ENCODE measurements at places on chromosomes 7 and 10.

DNA sequence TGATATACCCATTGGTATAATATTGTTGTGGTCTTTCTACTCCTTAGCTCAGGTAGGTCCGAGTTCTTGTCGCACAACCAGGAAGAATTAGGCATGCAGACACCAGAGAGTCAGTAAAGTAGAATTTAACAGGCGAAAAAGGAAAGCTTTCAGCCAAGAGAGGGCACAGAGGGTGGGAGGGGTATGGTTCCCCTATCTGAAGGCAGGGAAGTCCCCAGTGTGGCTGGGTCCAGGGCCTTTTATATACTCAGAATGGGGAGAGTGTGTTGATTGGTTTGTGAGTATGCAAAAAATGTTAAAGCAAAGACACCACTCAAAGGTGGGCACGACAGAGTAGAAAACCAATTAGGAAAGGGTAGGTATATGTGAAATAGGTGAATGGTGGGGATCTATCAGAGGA is 53.9 kb downstream of the IMMP2L start:
- DNase-seq: no peak

DNA sequence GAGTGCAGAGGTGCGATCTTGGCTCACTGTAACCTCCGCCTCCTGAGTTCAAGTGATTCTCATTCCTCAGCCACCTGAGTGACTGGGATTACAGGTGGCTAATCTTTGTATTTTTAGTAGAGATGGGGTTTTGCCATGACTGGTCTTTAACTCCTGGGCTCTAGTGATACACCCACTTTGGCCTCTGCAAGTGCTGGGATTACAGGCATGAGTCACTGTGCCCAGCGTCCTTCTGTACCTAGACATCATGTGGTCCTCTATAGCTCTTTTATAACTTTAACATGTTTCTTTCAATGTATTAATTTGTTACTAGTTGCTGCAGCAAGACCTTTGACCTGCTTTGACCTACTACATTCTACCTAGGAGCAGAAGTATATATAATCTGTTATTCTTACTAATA is 38.7 kb upstream of the BICC1 start:
- no peak for DNase-seq

DNA sequence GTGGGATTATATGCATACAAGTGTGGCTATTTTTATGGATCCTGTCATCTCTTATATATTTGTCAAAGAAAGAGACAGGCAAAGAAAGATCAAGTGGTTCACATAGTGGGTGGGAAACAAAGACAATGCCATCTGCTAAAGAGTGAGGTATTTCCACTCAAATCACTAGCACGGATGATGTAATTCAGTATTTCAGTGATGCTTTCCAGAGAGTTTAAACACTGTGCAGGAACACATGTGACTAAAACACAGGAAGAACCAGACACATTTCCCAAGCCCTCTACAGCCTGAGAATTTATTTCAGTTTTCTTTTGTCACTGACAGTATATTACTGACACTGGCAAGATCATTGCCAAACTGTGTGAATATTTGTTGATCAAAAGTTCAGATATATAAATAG is 885.7 kb upstream of the CELF2 start:
- DNase-seq: no peak

DNA sequence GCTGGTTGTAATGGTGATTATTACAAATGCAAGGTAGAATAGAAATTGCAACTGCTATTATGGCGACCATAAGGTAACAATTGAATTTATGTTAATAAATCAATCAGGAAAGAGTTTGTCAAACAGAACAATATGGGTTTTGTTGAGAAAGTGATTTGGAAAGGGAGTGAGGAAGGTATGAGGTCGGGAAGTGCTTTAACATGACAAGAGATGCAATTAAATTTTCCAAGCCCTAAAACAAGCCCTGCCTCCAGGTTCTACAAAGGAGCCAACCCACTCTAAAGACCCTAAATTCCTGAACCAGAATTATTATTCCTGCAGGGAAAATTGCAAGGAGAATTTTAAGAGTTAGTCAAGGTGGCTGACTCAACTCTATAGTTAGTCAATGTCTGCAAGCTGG is 363.7 kb downstream of the BMPER start:
- DNase-seq: no peak

DNA sequence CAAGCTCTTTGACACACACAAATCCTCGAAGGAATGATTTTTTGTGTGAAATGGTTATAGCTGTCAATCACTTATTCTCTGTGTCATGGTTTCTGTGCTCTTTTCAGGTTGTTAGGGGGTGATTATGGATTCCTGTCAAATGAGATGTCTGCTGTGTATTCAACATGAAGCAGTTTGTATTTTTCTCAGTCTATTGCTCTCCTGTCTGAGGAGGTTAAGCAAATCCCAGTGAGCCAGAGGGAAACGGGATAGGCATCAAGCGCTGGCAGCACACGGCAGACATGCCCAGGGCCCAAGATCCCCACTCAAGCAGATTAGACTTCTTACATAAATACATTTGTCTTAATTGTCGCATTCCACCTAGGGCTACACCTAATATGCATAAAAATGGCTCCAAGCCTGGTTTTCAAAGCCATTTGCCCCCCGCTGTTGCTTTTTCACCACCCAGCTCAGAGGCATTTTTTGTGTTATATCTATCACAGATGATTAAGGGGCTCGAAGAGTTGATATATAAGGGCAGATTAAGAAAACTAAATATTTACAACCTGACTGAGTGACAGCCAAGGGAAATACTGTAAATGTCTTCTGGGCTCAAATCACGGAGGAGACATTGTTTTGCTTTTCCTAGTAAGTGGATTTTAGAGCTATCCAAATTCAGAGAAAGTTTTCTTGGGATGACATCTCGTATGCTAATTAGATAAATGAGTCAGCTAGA is 192.7 kb upstream of the LRGUK start:
- DNase-seq: no peak

DNA sequence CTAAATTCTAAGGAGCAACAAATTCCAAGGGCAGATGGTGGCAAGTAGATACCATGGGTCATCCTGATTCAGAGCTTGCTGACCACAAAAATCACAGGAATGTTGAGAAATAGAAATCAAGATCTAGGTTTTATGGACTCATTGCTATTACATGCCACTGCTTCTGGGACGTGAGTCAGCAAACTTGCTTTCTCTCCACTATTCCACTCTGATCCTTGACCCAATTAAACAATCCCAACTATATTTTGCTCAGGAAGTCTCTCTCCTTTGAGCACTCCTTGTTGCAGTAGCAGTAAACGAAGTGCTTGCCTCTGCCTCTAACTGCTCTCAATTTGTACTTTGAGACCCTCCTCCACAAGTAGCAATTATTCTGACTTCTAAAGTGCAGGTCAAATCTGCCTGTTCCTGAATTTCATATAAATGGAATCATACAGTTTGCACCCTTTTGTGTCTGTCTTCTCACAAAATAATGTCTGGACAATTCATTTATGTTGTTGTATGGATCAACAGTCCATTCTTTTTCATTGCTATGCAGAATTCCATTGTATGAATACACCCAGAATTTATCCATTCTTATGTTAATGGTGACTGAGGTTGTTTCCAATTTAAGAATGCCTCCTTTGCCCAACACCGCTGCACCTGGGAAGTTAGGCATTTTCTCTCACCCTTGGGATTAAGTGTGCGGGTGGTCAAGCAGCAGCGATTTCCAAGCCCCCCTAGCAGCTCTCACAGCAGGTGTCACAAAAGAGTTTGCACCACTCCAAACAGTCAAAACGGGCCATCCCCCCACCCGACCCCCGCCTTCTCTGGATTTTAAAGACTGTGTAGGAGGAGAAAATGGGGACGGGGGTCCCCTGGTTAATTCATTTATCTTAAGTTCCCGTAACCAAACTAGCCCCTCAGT is 35.9 kb downstream of the ACSM6 start:
- no peak for DNase-seq
